Hepatic stellate cell (primary cell): ENCODE measurements at places on chromosomes 16 and 17.
A peak's percentile ranks its signal among the peaks of the same experiment; 100 is the strongest.

- no peak for DNase-seq
These were observed 1183.2 kb downstream of the CDH11 start for GRCh38 chr16:63938661-63939060.

GRCh38 chr17:40820228-40820838 is 2.1 kb downstream of the KRT10 start:
- DNase-seq: no peak

- DNase-seq: no peak
These were observed 119.1 kb downstream of the BANP start for GRCh38 chr16:88070341-88070740.

DNA sequence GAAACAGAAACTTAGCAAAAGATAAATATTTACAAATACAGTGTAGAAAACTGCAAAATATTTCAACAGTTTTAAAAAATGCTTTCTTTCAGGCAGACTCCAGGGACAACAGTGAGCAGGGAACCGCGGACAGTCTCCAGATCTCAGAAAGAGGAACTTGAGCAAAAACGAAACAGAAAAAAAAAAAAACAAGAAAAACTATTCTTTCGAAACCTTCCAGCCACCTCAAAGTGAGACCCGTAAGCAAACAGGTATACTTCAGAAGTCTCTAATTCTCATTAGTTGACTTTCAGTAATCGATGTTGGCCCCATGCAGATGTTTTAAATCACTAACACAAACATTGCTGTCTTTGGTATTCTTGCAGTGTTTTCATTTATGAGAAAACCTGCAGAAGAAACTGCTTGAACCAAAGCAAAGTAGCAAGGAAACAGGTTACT is 15.7 kb upstream of the CCL1 start:
- DNase-seq: no peak

DNA sequence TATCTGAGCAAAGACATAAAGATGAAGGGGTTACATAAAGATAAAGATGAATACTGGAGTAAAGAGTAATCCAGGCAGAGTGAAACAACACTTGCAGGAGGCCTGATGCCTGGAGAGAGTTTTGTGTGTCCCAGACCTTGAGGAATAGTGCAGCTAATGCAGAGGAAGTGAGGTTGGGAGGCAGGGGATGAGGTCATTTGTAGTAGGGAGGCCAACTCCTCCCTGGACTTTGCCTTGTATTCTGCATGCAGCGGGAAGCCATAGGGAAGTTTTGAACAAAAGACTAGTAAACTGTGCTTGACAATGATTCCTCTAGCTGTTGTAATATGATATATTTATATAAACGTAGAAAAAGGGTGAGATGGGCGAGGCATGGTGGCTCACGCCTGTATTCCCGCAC is 356.6 kb downstream of the KCNJ2 start:
- DNase-seq: no peak

GRCh38 chr17:78266231-78266631 is 34.8 kb downstream of the TMEM235 start:
- DNase-seq: no peak

GRCh38 chr17:72433797-72434196 is 313.0 kb downstream of the SOX9 start:
- DNase-seq: no peak

DNA sequence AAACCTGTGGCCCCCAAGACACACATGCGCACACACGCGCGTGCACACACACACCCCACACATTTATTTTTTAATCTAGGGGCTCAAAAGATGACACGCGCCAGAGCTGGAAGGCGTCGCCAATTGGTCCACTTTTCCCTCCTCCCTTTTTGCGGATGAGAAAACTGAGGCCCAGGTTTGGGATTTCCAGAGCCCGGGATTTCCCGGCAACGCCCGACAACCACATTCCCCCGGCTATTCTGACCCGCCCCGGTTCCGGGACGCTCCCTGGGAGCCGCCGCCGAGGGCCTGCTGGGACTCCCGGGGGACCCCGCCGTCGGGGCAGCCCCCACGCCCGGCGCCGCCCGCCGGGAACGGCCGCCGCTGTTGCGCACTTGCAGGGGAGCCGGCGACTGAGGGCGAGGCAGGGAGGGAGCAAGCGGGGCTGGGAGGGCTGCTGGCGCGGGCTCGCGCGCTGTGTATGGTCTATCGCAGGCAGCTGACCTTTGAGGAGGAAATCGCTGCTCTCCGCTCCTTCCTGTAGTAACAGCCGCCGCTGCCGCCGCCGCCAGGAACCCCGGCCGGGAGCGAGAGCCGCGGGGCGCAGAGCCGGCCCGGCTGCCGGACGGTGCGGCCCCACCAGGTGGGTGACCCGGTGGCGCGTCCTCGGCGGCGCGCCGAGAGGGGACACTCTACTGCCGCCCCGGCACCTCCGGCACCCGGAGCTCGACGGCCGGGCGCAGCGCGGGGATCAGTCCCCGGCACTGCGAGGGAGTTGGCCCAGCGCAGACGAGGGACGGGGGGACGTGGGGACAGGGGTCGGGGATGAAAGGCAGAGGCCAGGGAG is at the start of gene STAT5A:
STAT5A (plus strand) TSS at position 522 of the 826 bp plus-strand sequence. CDS start 914 bp downstream, outside the sequence.
- DNase-seq: peak; percentile 89

DNA sequence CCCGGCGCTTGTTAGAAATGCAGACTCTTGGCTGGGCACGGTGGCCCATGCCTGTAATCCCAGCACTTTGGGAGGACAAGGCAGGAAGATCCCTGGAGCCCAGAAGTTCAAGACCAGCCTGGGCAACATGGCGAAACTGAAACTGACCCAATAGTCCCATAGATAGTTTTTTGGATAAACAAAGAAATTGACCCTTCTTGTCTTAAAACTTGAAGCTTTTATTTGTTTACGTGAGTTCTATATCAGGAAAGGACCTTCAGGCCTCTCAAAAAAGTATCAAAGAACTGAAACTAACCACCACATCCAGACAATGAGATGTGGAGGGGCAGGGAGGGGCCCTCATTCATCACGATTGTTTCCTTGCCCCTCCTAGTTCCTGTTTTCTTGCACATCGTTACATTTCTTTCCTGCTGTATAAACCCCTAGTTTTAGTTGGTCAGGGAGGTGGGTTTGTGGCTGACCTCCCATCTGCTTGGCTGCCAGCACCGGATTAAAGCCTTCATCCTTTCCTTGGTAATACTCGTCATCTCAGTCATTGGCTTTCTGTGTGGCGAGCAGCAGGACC is 29.9 kb upstream of the PRM1 start:
- DNase-seq: no peak

- no peak for DNase-seq
These were observed 9.2 kb upstream of the GLIS2 start for GRCh38 chr16:4306470-4307214.

DNA sequence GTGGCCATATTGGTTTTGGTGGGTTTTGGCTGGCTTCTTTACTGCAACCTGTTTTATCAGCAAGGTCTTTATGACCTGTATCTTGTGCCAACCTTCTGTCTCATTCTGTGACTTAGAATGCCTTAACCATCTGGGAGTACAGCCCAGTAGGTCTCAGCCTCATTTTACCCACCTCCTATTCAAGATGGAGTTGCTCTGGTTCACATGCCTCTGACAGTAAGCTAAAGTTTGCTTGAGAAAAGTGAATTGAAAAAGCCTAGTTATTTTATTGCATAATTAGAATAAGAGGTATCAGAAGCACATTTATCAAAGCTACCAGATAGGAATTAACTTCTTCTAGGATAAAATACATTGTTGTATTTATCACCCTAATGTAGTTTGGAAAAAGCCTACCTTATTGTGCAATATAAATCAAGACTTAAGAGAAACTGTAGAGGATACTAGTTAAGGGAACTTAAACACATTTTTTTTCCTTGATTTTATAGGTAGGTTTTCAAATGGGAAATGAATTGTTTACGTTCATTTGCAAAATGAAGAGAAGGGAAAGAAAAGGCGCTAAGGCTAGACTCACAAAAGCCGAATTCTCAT is 202.3 kb upstream of the KCNJ16 start:
- DNase-seq: no peak

- no peak for DNase-seq
These were observed 19.7 kb downstream of the CMIP start for GRCh38 chr16:81464279-81464678.

- no peak for DNase-seq
These were observed 26.6 kb downstream of the JPH3 start for GRCh38 chr16:87628940-87629339.

DNA sequence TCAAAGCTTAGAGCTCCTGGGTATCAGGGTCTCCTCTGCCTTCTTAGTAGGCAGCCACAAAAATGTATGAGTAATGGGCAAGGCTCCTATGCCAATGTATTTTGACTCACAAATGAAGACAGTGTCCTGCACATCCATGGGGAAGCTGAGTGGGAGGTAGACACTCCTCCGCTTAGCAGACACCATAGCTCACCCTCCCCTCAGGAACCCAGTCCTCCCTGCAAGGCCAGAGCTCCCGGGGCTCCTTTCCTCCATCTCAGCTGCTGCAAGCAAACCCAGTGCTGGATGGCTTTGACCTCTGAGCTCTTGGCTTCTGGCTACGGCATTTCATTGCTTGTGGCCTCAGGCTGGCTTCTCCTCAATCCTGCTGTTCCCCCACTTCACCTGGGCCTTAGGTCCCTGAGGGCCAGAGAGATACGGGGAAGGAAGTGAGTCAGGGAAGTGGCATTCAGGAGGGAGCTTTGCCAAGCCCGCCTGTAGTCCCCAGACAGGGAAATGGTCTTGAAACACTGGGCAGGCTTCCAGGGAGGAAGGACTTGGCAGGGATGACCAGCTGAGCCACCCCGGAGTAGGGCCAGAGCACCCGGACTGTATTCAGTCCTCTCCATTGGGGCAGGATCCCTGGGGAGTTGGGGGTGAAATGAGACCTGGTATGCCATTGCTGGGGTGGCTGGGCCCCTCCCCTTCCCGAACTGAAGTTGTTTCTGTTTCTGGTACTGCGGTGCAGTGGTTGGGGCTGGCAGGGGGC is 4.5 kb downstream of the ABCC3 start:
- DNase-seq: peak; percentile 94
